ENCODE measurements at places on chromosomes 5 and 9. TPM values are rescaled to one million over a fixed set of nuclear protein-coding genes. Genes with fewer than 3 reads are reported as not detected.

- no peaks in the 10 kb centered on the region for H3K27me3 ChIP-seq
- no peaks in the 10 kb centered on the region for H3K36me3 ChIP-seq
- no peak for DNase-seq
- H3K4me1 ChIP-seq: peaks cover 6% of the 10 kb centered on the region
- H3K27ac ChIP-seq: no peak overlapping the region
These were observed 120.1 kb upstream of the ZNF608 start for GRCh38 chr5:124866355-124867136.

GRCh38 chr9:9778293-9778692, 834.5 kb downstream of the PTPRD start:
- no peaks in the 10 kb centered on the region for H3K4me1 ChIP-seq
- no peak overlapping the region for H3K4me3 ChIP-seq
- H3K36me3 ChIP-seq: no peaks in the 10 kb centered on the region
- H3K27ac ChIP-seq: no peak overlapping the region

DNA sequence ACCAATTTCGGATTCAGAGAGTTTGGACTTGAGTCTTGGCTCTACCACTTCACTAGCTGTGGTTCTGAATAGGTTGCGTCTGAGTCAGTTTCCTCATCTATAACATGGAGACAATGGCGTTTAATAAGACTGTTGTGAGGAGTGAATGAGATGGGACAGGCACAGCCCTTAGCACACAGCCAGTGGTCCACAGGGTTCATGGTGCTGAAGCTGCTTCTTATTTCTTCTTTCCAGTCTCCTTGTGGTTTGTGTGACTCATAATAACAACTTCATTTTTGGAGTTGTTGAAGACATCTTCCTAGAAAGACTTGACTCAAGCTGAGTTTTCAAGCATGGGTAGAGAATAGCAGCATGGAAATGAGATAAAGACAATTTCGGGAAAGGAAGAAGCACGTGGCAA, 172.6 kb upstream of the PPP2R2B start:
- H3K4me1 ChIP-seq: no peaks in the 10 kb centered on the region
- H3K27ac ChIP-seq: no peak overlapping the region
- H3K4me3 ChIP-seq: no peak overlapping the region
- peaks cover 3% of the 10 kb centered on the region for H3K27me3 ChIP-seq
- H3K36me3 ChIP-seq: no peaks in the 10 kb centered on the region

DNA sequence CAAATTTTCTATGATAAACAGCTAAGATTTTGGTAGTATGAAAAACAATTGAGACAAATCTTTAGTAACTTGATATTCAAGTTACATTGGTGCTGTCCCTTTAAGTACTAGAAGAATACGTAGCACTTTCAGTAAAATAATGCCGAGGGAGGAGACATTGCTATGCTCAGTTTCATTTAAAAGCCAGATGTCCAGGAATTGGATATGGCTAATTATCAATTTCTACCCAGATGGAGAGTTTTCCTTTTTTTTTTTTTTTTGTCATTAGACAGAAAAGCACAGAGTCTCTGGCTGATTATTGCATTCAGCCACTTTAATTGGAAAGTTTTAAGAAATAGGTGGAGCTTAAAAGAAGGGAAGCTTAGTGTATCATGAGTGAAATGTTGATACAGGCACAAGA, 40.4 kb upstream of the APC start:
- no peak overlapping the region for H3K4me3 ChIP-seq
- peaks cover 4% of the 10 kb centered on the region for H3K4me1 ChIP-seq
- H3K27ac ChIP-seq: no peak overlapping the region

- DNase-seq: no peak
- no peak overlapping the region for H3K4me3 ChIP-seq
- no peaks in the 10 kb centered on the region for H3K4me1 ChIP-seq
These were observed 122.6 kb upstream of the FSTL4 start for GRCh38 chr5:133734916-133735315.

GRCh38 chr9:81724242-81724889, 35.0 kb upstream of the TLE1 start:
- H3K36me3 ChIP-seq: no peaks in the 10 kb centered on the region
- no peaks in the 10 kb centered on the region for H3K27me3 ChIP-seq
- no peaks in the 10 kb centered on the region for H3K4me1 ChIP-seq
- no peak overlapping the region for H3K27ac ChIP-seq

- no peaks in the 10 kb centered on the region for H3K27me3 ChIP-seq
- no peak overlapping the region for H3K4me3 ChIP-seq
- no peak for DNase-seq
These were observed 63.4 kb downstream of the CD180 start for GRCh38 chr5:67133217-67133616.

DNA sequence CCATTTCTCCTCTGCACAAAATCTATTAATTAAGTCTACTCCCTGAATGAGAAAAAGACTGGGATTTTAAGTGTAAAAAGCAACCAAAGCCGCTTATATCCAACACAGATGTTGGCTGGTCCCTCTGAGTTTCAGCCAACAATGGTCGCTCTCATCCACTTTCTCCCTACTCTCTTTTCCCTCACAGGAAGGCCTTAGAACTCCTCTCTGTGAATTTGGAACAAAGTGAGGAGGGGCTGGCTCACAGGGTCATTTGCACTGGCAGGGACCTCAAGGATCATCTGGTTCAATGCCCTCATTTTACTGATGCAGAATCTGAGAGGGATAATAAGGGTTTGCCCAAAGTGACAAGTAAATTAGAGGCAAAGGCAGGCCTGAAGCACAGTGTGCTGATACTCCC, 64.0 kb downstream of the DPYSL3 start:
- no peak for DNase-seq
- H3K4me3 ChIP-seq: no peak overlapping the region

DNA sequence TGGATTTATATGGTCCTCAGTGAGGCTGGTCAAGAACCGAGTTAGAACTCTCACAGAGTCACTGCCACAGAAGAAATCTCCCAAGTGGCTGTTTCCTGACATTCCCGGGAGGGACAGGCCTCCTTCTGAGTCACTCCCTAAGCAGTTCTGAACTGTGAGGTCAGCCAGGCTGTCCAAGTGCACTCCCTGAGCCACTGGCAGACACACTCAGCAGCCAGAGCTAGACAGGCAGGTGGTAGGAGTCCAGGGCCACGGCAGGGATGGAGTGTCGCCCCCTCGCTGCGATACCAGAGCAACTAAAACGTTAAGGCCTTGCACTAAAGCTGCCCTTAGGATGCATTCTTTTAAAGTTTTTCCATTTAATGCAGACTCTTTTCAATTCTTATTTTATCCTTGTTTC, 3.4 kb downstream of the IL4 start:
- no peak overlapping the region for H3K27ac ChIP-seq
- H3K27me3 ChIP-seq: no peaks in the 10 kb centered on the region
- no peaks in the 10 kb centered on the region for H3K36me3 ChIP-seq
- DNase-seq: no peak
- H3K4me3 ChIP-seq: no peak overlapping the region
- peaks cover 26% of the 10 kb centered on the region for H3K4me1 ChIP-seq

- DNase-seq: no peak
- no peaks in the 10 kb centered on the region for H3K36me3 ChIP-seq
- no peaks in the 10 kb centered on the region for H3K4me1 ChIP-seq
- no peak overlapping the region for H3K4me3 ChIP-seq
These were observed 18.3 kb upstream of the ANKRD55 start for GRCh38 chr5:56251440-56251839.

DNA sequence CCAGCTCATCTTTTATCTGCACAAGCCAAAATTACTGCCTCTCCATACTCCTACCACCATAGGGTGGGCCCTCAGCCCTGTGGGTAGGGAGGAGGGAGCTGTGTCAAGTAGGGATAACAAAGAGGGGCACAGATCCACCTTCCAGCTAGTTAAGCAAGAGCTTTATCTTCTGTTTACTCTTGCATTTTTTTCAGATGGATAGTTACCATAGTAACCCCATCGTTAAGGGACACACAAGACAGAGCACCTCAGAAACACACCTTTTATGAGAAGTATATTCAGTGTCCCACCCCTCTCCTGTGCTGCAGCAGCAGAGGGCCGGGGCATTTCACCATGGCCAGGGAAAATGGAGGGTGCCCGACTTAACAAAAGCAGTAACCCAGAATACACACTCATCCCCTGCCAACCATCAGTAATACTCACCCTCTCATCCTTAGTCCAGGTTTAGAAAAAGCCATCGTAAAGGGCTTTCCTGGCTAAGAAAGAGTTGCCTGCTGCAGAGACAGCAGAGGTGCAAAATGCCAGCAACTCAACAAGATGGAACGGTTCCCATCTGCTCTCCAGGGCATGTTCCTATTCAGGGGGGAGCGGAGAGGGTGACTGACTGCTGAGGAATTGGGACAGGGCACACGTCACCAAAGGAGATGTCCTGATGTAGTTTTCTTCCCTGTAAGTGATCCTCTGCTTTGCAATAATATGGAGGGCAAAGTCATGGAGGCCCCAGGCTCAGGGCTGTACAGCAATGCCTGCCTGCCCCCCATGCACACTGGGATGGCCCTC, 25.1 kb downstream of the MACROH2A1 start:
- H3K4me1 ChIP-seq: peaks cover 76% of the 10 kb centered on the region
- H3K4me3 ChIP-seq: no peak overlapping the region
- no peaks in the 10 kb centered on the region for H3K27me3 ChIP-seq
- DNase-seq: no peak
- H3K36me3 ChIP-seq: peaks cover 64% of the 10 kb centered on the region

DNA sequence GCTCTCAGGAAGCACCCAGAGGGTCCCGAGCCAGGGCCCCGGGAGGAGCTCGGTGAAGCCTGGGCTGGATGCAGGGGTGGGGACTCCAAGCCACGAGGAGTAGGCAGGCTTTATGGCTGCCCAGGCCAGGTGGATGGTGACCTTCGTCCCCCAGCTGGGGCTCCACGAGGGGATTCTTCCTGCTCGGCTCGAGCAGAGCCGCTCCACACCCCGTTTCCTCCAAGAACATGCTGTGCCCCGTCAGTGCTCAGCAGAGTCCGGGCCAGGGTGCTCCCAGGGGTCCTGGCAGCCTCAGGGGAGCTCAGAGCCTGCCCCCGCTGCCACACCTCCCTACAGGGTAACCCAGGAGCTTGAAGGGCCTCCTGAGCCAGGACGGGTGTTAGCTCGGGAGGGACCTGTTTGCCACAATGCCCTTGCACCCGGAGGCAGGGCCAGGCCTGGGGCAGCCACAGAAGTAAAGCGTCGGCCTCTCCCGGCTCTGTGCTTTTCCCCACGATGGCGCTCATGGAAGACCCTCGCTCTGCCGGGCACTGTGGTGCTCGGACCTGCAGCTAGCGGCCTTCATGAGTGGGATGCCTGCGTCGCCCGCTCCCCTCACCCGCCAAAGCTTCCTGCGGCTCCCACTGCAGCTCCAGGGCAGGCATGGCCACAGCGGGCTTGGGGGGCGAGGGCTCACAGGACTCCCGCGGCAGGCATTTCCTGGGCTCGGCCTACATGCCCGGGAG, 86.8 kb downstream of the KCNT1 start:
- no peak overlapping the region for H3K27ac ChIP-seq
- no peaks in the 10 kb centered on the region for H3K4me1 ChIP-seq
- H3K36me3 ChIP-seq: no peaks in the 10 kb centered on the region
- H3K4me3 ChIP-seq: no peak overlapping the region

The SPINK9 gene
- total RNA-seq: not detected

The CDX1 gene
- not detected for total RNA-seq

The MARCHF3 gene
- total RNA-seq: 1.1 TPM

The SAXO1 gene
- total RNA-seq: 0.10 TPM

The CEL gene
- 3.5 TPM for total RNA-seq
